ENCODE measurements at places on chromosomes 16 and 17.
A peak's percentile ranks its signal among the peaks of the same experiment; 100 is the strongest.

GRCh38 chr17:44892250-44892649 lies 7.0 kb downstream of the EFTUD2 start:
- DNase-seq, result no peak
- H3K36me3 ChIP-seq, result peaks cover 8% of the 10 kb centered on the region
- H3K27ac ChIP-seq, result no peak overlapping the region
- no peaks in the 10 kb centered on the region for H3K27me3 ChIP-seq

- no peak for DNase-seq
- no peak overlapping the region for H3K4me3 ChIP-seq
- peaks cover 26% of the 10 kb centered on the region for H3K27me3 ChIP-seq
Observed at GRCh38 chr17:55336426-55336825, 71.7 kb downstream of the HLF start.

DNA sequence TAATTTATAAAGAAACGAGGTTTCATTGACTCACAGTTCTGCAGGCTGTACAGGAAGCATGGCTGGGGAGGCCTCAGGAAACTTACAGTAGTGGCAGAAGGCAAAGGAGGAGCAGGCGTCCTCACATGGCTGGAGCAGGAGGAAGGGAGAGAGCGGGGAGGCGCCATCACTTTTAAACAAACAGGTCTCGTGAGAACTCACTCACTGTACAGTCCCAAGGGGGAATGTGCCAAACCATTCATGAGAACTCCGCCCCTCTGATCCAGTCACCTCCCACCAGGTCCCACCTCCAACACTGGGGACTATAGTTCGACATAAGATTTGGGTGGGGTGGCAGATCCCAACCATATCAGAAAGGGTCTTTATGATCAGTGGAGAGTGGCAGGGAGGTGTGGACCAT lies 392.4 kb upstream of the TNRC6C start:
- peak; percentile 22 for DNase-seq
- H3K27me3 ChIP-seq, result peaks cover 30% of the 10 kb centered on the region
- H3K36me3 ChIP-seq, result peaks cover 2% of the 10 kb centered on the region
- no peaks in the 10 kb centered on the region for H3K4me1 ChIP-seq
- H3K27ac ChIP-seq, result no peak overlapping the region

DNA sequence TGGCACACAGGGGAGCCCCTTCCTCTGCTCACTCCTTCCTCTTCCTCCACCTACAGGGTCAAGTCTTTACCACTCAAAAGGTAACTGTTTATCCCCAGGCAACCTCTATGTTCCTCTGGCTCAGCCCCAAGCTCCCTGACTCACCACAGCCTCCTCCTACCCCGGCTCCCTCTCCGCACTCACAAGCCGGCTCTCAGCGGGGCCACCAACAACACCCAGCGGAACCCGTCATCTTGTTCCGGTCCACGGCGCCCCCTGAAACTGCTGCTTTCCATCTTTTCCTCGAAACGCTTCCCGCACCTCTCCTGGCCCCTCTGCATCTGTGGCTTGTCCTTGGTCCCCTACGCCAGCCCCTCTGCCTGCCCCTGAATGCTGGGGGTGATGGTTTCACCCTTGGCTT lies 58.4 kb downstream of the NXN start:
- H3K36me3 ChIP-seq, result peaks cover 5% of the 10 kb centered on the region
- H3K4me1 ChIP-seq, result peaks cover 40% of the 10 kb centered on the region
- H3K27me3 ChIP-seq, result no peaks in the 10 kb centered on the region
- H3K27ac ChIP-seq, result peak overlapping the region; percentile 51

- peak; percentile 56 for DNase-seq
- H3K27me3 ChIP-seq, result no peaks in the 10 kb centered on the region
- H3K36me3 ChIP-seq, result no peaks in the 10 kb centered on the region
- peak overlapping the region; percentile 71 for H3K27ac ChIP-seq
- H3K4me3 ChIP-seq, result no peak overlapping the region
Observed at GRCh38 chr16:87017371-87018012, 299.7 kb downstream of the C16orf95 start.

DNA sequence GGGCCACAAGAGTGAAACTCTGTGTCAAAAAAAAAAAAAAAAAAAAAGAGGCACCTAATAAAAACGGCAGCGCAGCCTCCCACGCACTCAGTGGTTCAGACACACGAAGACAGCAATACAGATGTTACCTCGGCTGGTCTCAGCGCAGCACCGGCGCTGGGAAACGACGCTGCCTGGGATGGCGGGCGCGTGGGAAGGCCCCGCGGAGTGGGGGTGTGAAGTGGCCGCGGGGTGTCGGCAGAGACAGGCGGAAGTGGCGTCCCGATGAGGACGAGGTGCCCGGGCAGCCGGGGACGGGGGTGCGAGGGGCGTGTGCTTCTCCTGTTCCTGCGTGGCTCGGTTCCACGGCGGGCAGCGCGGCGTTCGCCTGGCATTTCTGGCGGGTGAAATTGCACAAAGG lies 179.4 kb downstream of the BANP start:
- no peaks in the 10 kb centered on the region for H3K27me3 ChIP-seq
- DNase-seq, result no peak
- no peak overlapping the region for H3K27ac ChIP-seq
- H3K4me1 ChIP-seq, result peaks cover 2% of the 10 kb centered on the region

GRCh38 chr17:18889658-18890057 lies 31.7 kb downstream of the PRPSAP2 start:
- DNase-seq, result no peak
- peaks cover 26% of the 10 kb centered on the region for H3K36me3 ChIP-seq
- H3K27me3 ChIP-seq, result no peaks in the 10 kb centered on the region
- H3K4me1 ChIP-seq, result peaks cover 18% of the 10 kb centered on the region
- H3K4me3 ChIP-seq, result no peak overlapping the region

GRCh38 chr17:40879026-40879425 lies 6.0 kb downstream of the KRT20 start:
- DNase-seq, result no peak
- H3K4me3 ChIP-seq, result no peak overlapping the region
- H3K27ac ChIP-seq, result no peak overlapping the region
- peaks cover 17% of the 10 kb centered on the region for H3K27me3 ChIP-seq
- H3K4me1 ChIP-seq, result no peaks in the 10 kb centered on the region

DNA sequence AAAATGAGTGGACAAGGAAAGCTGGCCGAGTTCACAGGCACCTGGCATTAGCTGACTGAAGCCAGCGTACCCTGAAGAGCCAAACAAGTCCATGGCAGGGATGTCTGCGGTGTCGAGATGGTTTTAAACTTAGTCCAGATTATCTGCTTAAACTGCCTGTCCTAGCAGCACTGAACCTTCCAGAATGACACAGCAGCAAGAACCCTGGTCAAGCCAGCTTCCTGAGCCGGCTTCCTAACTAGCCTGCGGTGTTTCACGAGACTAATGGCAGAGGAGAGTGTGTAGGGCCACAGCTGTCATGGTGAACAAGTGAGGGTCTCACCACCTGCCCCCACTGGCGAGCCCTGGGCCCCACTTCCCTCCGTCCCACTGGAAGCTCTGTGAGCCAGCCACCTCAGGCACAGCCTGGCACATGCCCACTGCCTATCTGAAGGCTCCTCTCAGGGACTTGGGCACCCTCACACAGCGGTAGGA lies 28.8 kb upstream of the MTSS2 start:
- H3K4me3 ChIP-seq, result no peak overlapping the region
- peak overlapping the region; percentile 100 for H3K27ac ChIP-seq
- H3K27me3 ChIP-seq, result no peaks in the 10 kb centered on the region
- H3K36me3 ChIP-seq, result peaks cover 5% of the 10 kb centered on the region
- peaks cover 67% of the 10 kb centered on the region for H3K4me1 ChIP-seq

All from chondrocyte (in vitro differentiated cells).